ENCODE measurements at places on chromosomes 4 and X.

DNA sequence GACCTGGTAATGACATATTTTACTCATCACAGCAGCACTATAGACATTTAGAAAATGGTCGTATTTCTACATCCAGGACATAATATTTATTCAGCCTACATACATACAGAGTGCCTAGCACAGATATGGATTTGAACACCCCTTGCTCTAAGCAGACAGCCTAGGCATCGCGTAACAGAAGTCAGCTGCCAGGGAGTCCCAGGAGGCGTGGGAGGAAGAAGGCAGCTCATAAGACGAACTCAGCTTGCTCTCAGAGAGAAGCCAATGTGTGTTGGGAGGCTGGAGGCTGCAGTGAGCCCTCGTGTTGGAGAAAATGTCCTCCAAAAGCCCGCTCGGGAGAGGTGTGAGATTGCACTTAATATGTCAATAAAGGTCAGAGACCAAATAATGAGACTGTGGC lies 131.6 kb downstream of the BCOR start:
- DNase-seq: no peak

DNA sequence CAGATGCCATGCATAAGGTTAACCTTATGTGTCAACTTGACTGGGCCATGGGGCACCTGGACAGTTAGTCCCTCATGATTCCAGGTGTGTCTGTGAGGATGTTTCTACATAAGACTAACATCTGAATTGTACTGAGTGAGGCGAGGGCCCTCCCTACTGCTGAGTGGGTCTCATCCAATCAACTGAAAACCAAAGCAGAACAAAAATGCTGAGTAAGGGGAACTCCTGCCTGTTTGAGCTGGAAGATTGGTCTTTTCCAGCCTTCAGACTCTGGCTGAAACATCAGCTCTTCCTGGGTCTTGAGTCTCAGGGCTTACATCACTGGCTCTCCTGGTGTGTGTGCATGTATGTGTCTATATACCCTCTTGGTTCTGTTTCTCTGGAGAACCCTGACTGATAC lies 13.8 kb downstream of the NELFA start:
- DNase-seq: no peak

DNA sequence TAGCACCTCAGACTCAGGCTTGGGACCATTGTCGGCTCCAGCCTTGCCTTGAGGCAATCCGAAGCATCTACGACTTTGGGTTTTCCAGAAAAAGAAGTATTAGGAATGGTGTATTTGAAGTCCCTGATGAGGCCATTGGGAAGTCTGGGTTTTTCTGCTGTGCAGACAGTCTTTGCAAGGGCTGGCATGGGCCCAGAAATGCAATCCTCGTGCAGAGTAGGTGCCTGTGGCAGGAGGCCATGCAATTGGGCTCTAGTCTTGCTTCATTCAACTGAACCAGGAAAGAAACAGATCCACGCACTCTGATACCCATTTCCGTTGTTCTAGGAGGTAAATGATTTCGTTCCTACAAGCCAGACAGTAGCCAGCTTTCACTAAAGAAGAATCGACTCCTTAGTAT lies 12.4 kb downstream of the ZFP92 start:
- no peak for DNase-seq

DNA sequence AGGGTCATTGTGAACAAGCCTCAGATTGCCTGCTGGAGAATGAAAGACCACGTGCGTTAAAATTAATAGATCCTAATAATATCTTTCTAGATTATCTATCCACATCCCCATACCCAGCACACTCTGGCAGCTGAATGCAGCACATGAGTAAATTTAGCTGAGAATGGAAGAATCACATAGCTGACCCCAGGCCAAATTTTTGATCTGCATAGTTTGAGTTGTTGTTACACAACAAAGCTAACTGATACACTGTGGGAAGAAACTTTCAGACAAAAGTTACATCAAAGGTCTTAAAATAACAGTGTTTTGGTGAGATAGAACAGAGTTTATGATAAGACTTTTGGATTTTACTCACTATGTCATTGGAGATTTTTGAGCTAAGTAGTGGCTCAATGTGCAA lies 72.4 kb upstream of the ANXA10 start:
- DNase-seq: no peak

DNA sequence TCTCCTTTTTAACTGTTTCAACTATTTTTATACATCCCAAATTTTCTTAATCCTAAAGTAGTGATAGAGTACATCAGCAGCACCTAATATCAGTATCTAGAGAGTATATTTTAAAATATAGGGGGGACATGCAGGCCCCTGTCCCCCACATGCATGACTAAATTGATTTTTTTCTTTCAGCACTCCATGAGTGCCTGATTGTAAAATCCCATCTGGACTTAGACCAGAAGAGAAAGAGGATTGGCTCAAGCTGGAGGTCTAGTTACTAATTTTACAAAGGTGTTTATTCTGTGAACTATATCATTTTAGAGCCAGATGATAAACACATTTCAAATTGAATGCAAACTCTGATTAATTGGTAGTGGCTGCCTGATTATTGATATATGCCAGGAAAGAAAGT lies 1533.9 kb upstream of the PABPC4L start:
- DNase-seq: no peak

DNA sequence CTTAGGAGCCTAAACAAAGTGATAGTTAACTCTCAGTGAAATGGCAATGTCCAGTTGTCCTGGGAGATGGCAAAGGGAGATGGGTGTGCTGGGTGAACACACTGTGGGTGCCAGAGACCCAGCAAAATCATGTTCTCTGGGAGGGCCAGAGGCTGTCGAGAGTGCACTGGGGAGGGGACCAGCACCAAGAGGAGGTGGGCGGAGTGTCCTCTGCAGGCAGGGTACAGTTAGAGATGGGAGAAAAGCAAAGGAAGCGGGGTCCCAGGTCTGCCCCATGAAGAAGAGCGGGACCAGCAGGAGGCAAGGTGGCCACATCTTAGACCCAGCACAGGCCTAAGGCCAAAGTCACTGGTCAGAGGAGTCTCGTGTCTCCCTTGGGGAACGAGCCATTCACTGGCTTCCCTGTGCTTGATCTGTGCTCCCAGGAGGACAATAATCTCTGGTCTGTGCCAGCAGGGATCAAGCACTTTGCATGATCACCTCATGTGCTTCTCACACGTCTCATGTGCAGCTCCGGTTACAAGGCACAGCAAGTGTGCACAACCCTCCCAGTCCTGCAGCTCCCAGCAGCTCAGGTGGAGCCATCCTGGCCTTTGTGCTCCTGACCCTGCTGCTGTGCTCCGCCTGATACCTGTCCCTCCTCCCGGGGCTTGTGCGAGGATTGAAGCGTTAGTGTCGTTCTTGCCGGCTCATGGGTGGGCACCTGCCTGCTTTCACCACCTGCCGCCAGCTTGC lies 100.9 kb downstream of the FAM53A start:
- no peak for DNase-seq

DNA sequence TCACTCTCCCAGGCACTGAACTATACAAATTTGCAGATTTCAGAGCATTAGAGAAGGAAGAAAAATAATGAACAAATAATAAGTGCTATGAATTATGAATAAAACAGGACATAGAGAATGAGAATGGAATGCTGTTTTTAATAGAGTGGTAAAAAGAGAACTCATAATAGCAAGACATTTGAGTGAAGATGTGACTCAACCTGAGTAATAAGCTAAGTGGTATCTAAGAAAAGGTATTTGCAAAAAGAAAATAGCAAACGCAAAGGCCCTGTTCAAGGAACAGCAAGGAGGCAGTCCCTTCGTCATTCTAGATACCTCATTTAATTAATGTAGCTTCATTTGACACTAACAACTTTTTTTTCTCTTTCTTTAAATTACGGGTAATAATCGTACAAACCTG lies 1910.0 kb upstream of the TENM3 start:
- DNase-seq: no peak

- no peak for DNase-seq
These were observed 3.5 kb downstream of the CCNI start for GRCh38 chr4:77072195-77072753.

DNA sequence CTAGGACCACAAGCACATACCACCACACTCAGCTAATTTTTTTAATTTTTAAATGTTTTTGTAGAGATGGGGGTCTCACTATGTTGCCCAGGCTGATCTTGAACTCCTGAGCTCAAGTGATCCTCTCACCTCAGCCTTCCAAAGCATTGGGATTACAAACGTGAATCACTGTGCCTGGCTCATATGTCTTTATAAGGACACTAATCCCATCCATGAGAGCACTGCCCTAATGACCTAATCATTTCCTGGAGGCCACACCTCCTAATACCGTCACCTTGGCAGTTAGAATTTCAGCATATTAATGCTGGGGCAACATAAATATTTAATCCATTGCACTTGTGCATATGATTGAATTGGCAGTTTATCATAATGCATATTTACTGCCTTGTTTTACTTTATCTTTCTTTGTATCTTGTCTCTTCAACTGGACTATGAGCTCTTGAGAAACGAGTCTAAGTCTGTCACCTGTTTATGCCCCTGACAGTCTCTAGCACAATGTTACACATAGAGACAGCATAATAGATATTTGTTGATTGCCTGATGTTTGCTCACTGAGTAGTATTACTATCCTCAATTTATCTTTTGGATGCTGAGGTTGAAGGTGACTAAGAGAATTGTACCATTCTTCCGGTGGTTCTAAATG lies 172.0 kb downstream of the AASDH start:
- no peak for DNase-seq

DNA sequence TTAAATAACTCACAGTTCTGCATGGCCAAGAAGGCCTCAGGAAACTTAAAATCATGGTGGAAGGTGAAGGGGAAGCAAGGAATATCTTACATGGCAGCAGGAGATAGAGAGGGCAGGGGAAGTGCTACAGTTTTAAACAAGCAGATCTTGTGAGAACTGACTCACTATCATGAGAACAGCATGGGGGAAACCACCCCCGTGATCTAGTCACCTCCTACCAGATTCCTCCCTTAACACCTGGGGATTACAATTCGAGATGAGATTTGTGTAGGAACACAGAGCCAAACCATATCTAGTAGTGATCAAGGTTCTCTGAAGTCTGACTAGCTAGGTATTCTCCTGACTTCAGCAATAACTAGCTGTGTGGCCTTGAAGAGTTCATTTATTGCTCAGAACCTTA lies 56.0 kb downstream of the BANK1 start:
- DNase-seq: no peak

GRCh38 chr4:137283737-137284136 lies 248.6 kb downstream of the PCDH18 start:
- no peak for DNase-seq

DNA sequence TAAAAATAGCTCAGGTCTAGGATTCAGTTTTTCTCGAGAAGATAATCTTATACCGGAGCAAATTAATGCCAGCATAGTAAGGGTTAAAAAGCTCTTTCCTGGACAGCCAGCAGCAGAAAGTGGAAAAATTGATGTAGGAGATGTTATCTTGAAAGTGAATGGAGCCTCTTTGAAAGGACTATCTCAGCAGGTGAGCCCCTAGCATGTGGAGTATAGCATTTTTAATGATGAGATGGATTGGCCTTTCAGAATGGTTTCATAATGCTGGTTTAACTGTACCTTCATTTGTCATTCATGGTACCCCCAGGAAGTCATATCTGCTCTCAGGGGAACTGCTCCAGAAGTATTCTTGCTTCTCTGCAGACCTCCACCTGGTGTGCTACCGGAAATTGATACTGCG lies 79.4 kb downstream of the SLC10A6 start:
- no peak for DNase-seq

DNA sequence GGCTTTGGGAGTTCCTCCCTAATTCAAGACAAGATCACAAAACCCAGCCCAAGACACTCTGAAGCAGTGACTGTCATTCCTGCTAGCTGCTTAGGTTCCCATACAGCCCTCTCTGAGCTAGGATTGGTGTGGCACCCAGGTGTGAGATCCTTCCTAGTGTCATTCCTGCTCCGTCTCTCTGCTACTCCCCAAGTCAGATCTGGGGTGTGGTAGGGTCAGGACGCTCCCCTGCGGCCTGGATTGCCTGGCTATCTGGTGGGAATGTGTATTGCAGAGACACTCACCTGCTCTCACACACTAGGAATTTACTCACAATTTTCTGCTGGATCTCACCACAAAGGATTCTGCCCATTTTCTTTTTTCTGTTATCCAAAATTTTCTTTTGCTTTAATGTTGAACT lies 560.8 kb upstream of the ATOH1 start:
- DNase-seq: no peak

- DNase-seq: no peak
These were observed 17.9 kb upstream of the SLC34A2 start for GRCh38 chr4:25637581-25638220.

- no peak for DNase-seq
These were observed 1039.9 kb downstream of the GLUD2 start for GRCh38 chrX:122087341-122087740.

- DNase-seq: no peak
These were observed 231.4 kb downstream of the QDPR start for GRCh38 chr4:17280261-17281018.

GRCh38 chr4:124753941-124754581 lies 41.5 kb upstream of the ANKRD50 start:
- no peak for DNase-seq

- DNase-seq: no peak
These were observed 3.2 kb upstream of the KLF8 start for GRCh38 chrX:56228914-56229313.

GRCh38 chr4:127018381-127018780 lies 614.4 kb upstream of the INTU start:
- DNase-seq: no peak

- DNase-seq: no peak
These were observed 12.9 kb downstream of the LETM1 start for GRCh38 chr4:1842993-1843448.

GRCh38 chr4:137421796-137422195 lies 110.5 kb downstream of the PCDH18 start:
- no peak for DNase-seq

- DNase-seq: no peak
These were observed 63.4 kb downstream of the FHDC1 start for GRCh38 chr4:152999346-153000075.

GRCh38 chr4:173242466-173243250 lies 74.0 kb downstream of the GALNT7 start:
- DNase-seq: no peak
